ENCODE measurements at places on chromosomes 3 and 15. TPM values are rescaled to one million over a fixed set of nuclear protein-coding genes. Genes with fewer than 3 reads are reported as not detected.

Gene TMEM44
- 3.0 TPM for total RNA-seq

Gene PAK6
- total RNA-seq = 1.9 TPM

Gene MST1R
- 0.83 TPM for total RNA-seq

Gene ERICH6
- 0.39 TPM for total RNA-seq

Gene NCKIPSD
- total RNA-seq = 29.2 TPM

Gene SCAMP5
- 1.1 TPM for total RNA-seq

Gene ARHGEF26
- total RNA-seq = 0.09 TPM

Gene HDAC11
- 2.6 TPM for total RNA-seq

Gene SEMA7A
- total RNA-seq = 71.2 TPM

Gene SPATA12
- not detected for total RNA-seq

Gene RCCD1
- 21.7 TPM for total RNA-seq

Gene BTLA
- 14.1 TPM for total RNA-seq

Gene ZNF774
- total RNA-seq = 0.50 TPM

Gene CIDEC
- not detected for total RNA-seq

Gene KIF23
- 44.4 TPM for total RNA-seq

Gene CPB1
- total RNA-seq = not detected

Gene GLDN
- total RNA-seq = not detected

Gene CPEB1
- 0.44 TPM for total RNA-seq

Gene SLC9C1
- total RNA-seq = not detected

Gene EPHA6
- total RNA-seq = not detected

Gene NAALADL2
- total RNA-seq = not detected

Gene TGM5
- total RNA-seq = 0.18 TPM

Gene SERINC4
- 0.26 TPM for total RNA-seq

Gene ABHD17C
- total RNA-seq = 6.3 TPM

Gene TNFSF10
- total RNA-seq = 41.9 TPM

Gene SEMA3F
- not detected for total RNA-seq

Gene SLC28A2
- total RNA-seq = not detected

Gene LRRC2
- total RNA-seq = 0.04 TPM

Gene RAB7A
- total RNA-seq = 260 TPM

Gene ITGB5
- total RNA-seq = 3.3 TPM

Gene RAD54L2
- 35.3 TPM for total RNA-seq

Gene SCN5A
- total RNA-seq = 0.47 TPM

Gene GABRR3
- total RNA-seq = not detected

Gene SUCLG2
- 59.9 TPM for total RNA-seq

Gene ZPLD1
- total RNA-seq = not detected

Gene TPM1
- 9.9 TPM for total RNA-seq

Gene RASGRF1
- not detected for total RNA-seq

Gene LSAMP
- not detected for total RNA-seq

Gene TRIM59
- 30.7 TPM for total RNA-seq

Gene CDHR4
- not detected for total RNA-seq

Gene DPPA4
- not detected for total RNA-seq

Gene ZNF717
- total RNA-seq = 7.2 TPM

Gene GREM1
- not detected for total RNA-seq

Gene PCLAF
- 90.3 TPM for total RNA-seq

Gene GOLGA8Q
- not detected for total RNA-seq

Gene TRPM1
- total RNA-seq = not detected

Gene SELENOT
- total RNA-seq = 162 TPM

Gene LRTM1
- total RNA-seq = not detected

Gene C3orf49
- not detected for total RNA-seq

Gene CYP1A2
- not detected for total RNA-seq

Gene TGM4
- total RNA-seq = not detected

Gene ADCY5
- total RNA-seq = not detected

Gene ASB14
- not detected for total RNA-seq

Gene PIERCE2
- total RNA-seq = 0.44 TPM

Gene GLCE
- 5.4 TPM for total RNA-seq

Gene RHOA
- 506 TPM for total RNA-seq

Gene PIF1
- 14.6 TPM for total RNA-seq

Gene ZDHHC23
- 4.3 TPM for total RNA-seq

Gene TTLL13
- 0.80 TPM for total RNA-seq

Measured in CD8-positive, alpha-beta memory T cell (primary cell).